GM18507 (cell line): ENCODE measurements at places on chromosomes 5 and 9.

DNA sequence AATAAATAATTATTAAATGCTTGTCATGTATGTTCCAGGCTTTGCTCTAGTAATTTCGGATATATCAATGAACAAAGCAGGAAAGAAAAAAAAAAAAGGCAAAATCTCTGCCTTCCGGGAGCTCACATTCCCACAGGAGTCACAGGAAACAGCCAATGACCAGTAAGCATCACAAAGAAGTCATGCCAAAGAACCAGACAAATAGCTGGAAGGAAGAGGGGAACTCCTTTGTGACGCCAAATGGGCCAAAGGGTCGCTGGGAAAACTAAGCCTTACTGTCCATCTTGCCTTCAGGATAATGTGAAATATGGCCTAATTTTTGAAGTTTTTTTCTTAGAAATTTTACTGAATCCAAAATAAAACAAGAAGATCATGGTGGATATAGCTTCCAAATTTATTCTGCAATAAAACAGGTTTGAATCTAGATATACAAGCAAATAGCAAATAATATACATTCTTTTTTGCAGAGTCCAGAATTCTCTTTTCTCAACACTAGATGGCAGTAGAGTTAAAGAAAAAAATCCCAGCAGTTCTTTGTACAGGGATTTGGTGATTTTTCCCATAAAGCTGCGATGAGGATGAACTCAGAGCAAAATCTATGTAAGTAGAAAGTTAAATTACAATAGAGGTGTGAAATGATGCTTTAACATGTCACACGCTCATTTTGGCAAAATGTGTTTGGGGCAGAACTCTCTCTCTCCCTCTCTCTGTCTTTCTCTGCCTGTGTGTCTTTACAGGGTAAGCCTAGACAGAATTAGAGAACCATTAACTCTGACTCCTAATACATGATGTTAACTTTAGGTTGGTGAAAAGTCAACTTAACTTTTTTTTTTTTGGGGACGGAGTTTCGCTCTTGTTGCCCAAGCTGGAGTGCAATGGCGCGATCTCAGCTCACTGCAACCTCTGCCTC lies 60.0 kb upstream of the TUT7 start:
- peak; percentile 14 for DNase-seq

- DNase-seq, result no peak
Observed at GRCh38 chr5:164860896-164861295, 1355.5 kb downstream of the MAT2B start.

DNA sequence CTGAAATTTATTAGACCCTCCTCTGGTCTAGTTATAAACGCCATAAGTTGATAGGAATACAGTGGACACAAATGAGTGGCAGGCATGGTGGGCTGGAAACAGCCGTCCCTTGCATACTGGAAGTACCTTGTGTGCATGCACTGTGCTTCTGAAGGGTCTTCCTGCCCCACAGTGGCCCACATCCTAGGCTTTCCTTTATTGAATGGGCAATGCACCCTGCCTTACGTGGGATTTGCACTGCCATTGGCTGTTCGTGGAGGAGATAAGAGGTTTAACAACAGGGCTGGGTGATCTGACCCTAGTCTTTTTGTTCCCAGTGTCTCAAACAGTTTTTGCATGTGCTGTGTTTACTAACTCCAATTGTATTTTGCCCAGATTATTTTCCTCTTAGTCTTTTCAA lies 480.8 kb downstream of the GADD45G start:
- DNase-seq, result no peak

GRCh38 chr9:132042324-132042723 lies 37.3 kb downstream of the MED27 start:
- no peak for DNase-seq

DNA sequence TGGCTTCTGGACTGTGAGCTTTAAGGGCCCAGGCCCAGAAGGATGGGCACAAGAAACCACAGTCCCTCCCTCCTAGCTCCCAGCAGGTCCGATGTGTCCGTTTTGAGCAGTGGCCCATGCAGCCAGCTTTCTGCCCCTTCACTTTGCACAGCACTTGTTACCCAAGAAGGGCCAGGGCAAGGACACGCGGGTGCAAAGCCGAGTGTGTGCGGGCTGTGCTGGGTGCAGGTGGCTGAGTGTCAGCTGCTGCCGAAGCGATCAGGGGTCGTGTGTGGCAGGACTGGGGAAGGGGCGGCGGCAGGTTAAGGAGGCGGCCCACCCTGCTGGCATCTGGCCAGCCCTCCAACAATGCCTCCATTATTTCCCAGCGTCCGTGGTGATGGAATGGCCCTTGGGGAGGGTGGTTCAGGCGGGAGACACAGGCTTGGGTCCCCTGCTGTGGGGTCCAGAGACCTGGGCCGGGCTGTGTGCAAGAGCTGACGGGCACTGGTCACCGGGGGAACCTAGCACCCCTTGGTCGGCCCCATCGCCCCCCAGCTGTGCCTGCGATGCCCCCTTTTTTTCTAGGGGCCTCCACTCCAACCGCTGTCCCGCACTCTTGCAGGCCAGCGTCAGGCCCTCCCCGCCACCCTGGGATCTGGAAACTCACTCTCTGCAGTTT lies 653 bp downstream of the LHX3 start:
- DNase-seq, result no peak

DNA sequence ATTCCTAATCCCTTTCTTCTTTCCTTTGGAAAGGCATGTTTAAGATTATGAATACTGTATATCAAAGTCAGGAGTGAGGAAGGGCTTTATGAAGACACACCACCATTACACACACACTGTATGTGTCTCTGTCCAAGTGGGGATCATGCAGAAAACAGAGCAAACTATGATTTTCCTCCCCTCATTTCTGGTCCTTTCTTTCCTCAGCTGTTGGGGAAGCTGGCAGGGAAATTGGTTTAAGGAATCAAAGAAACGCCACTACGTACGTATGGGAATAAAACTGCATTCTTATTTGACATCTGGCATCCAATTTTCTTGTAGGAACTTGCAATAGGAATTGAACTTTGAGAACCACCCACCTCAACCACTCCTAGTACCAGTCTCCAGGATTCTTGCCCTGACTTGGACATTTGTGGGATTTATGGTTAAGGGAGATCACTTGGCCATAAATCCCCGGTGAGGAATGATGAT lies 125.8 kb downstream of the PDE4D start:
- no peak for DNase-seq

DNA sequence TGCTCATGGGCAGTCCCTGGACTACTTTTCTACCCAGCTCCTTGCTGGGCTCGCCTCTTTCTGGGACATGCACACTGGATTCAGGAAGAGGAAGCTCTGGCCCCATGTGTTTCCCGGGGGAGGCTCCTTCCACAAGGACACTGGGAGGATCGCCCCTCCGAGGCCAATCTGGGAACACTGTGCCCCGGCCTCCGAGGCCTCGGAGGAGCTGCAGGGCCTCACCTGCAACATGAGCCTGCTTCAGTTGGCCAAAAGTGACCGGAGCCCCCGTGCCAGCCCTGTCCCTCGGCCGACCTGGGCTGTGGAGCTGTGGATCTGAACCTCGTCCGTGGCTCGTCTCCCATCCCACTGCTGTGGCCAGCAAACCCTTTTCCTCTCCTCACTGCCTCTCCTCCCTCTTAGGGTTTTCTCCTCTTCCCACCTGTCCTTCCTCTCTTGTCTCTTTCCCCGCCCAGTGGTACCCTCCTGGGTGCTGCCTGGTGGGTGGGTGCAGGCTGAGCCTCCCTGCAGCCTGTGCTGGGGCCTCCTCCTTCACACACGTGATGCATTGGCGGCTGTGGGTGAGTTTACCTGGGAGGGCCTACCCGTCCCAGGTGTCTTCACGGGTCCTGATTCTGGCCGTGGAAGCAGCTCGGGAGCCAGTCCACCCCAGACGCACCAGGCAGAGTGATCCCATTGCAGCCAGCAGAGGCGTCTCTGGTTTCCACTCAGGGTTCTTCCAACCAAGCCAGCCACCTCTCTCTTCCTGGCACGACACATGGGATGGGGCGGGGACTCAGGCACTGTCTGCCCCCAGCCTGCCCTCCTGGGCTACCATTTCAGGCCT lies 241.8 kb downstream of the CACNA1B start:
- no peak for DNase-seq

DNA sequence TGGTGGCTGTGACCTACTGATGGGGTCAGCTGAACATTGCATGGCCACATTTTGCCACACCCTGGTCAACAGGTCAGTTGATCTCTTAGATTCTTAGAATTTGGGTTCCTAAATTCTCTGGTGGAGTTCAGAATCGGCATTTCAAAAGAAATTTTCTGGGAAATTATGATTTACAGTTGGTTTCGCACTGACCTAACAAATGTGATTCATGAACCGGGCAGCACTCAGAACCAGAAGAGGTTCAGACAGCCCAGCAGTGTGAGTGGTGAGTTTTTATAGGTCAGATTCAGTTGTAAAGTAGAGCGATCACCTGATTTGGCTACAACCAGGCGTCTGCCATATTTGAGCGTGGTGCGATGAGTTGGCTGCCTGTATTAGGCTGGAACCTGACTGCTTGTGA lies 163.7 kb upstream of the GAS1 start:
- no peak for DNase-seq

DNA sequence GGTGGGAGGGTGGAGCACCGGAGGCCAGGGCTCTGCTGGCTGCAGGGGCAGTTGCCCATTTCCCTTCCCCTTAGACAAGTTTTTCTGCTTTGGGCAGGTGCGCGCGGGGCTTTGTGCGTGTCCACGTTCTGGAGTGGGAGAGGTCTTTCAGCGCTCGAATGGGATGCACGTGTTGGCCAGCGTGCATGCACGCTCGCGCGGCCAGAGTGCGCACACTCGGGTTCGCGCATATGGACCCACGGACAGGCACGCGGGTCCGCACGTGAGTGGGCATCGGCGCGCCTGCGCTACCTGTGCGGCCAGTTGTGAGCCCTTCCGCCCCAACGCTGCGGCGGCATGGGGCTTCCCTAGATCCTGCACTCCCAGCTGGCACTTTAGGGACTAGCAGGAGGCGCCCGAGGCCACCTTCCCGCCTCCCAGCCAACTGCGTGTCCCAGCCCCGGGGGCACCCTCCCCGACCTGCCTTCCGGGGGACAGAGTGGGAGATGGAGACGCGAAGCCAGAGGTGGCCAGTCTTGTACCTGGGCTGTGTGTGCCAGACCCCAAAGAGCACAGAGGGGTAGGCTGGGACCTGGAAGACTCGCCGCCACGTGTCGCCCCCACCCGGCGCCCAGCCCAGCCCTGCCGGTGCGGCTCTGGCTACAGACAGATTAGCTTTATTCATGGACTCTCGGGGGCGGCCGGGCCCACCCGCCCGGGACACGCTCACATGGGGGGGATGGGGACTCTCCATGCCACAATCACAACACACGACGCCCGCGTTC lies 9.8 kb upstream of the GPRIN1 start:
- no peak for DNase-seq

GRCh38 chr5:132183723-132184122 lies 43.9 kb downstream of the P4HA2 start:
- DNase-seq, result no peak
